ENCODE measurements at places on chromosomes 16 and 17. TPM values are rescaled to one million over a fixed set of nuclear protein-coding genes. Genes with fewer than 3 reads are reported as not detected.

- H3K27ac ChIP-seq: no peak overlapping the region
- no peaks in the 10 kb centered on the region for H3K27me3 ChIP-seq
- no peak overlapping the region for H3K4me3 ChIP-seq
- H3K36me3 ChIP-seq: no peaks in the 10 kb centered on the region
- DNase-seq: peak; percentile 51
Observed at GRCh38 chr17:56815711-56816110, 18.0 kb downstream of the C17orf67 start.

DNA sequence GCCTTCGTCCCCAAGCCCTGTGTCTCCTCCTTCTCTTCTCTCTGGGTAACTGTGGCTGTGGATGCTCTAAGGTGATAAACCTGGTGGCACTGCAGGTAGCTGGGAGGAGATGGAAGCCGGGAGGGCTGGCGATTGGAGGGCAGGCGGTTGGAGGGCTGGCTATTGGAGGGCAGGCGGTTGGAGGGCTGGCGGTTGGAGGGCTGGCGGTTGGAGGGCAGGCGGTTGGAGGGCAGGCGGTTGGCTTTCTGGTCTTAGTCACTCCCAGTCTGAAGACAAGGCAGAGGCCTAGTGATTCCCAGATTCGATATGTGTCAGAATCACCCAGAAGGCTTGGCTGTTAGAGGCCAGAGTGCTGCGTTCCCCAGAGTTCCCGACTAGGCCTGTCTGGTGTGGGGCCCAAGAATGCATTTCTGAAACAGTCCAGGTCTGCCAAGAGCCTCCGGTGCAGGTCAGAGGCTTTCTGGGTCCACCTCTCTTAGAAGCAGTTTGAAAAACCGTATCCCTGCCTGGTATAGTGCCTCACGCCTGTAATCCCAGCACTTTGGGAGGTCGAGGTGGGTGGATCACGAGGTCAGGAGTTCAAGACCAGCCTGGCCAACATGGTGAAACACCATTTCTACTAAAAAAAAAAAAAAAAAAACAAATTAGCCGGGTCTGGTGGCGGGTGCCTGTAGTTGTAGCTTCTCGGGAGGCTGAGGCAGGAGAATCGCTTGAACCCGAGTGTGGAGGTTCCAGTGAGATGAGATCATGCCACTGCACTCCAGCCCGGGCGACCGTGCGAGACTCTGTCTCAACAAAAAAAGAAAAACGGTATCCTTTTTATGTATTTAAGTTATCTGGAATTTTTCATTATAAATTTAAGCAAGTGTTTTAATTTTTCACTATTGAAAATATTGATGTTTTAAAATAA lies 59.7 kb downstream of the WDR45B start:
- no peaks in the 10 kb centered on the region for H3K27me3 ChIP-seq
- no peak overlapping the region for H3K27ac ChIP-seq
- peaks cover 13% of the 10 kb centered on the region for H3K36me3 ChIP-seq
- no peak overlapping the region for H3K4me3 ChIP-seq
- peaks cover 3% of the 10 kb centered on the region for H3K4me1 ChIP-seq

The DOC2A gene
- 0.58 TPM for total RNA-seq

GRCh38 chr17:48542698-48543106 lies 2.2 kb downstream of the HOXB2 start:
- peak overlapping the region; percentile 88 for H3K4me3 ChIP-seq
- peaks cover 37% of the 10 kb centered on the region for H3K4me1 ChIP-seq
- H3K27ac ChIP-seq: peak overlapping the region; percentile 80
- no peak for DNase-seq
- no peaks in the 10 kb centered on the region for H3K27me3 ChIP-seq
- H3K36me3 ChIP-seq: no peaks in the 10 kb centered on the region

GRCh38 chr16:84844049-84844350 lies 24.2 kb downstream of the CRISPLD2 start:
- no peaks in the 10 kb centered on the region for H3K36me3 ChIP-seq
- DNase-seq: no peak
- no peaks in the 10 kb centered on the region for H3K4me1 ChIP-seq

The CACNG1 gene
- total RNA-seq: not detected

GRCh38 chr16:87930456-87930855 lies 5.9 kb downstream of the CA5A start:
- DNase-seq: no peak
- H3K4me1 ChIP-seq: no peaks in the 10 kb centered on the region
- no peak overlapping the region for H3K4me3 ChIP-seq
- H3K27ac ChIP-seq: no peak overlapping the region

The RSPRY1 gene
- 55.1 TPM for total RNA-seq

DNA sequence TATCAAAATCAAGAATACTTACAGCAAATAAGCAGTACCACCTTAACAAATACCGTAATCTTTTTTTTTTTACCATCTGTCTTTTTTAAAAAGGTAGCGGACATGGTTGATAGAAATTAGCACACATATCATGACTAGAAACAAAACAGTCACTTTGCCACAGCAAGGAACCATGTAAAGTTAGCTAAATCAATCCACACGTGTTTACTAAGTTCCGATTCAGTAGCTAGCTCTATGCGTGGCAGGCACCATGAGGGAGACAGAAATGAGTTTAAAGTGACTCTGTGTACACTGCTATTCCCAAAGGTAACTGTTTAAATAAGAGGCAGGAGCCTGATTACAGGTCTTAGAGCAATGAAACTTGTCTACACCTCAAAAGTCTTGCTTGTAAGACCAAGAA lies 108.6 kb downstream of the XYLT1 start:
- no peaks in the 10 kb centered on the region for H3K27me3 ChIP-seq
- H3K4me3 ChIP-seq: no peak overlapping the region
- peaks cover 24% of the 10 kb centered on the region for H3K4me1 ChIP-seq
- no peak for DNase-seq
- H3K27ac ChIP-seq: no peak overlapping the region

- peaks cover 3% of the 10 kb centered on the region for H3K36me3 ChIP-seq
- H3K4me1 ChIP-seq: peaks cover 51% of the 10 kb centered on the region
- H3K27me3 ChIP-seq: no peaks in the 10 kb centered on the region
- no peak overlapping the region for H3K4me3 ChIP-seq
- no peak for DNase-seq
Observed at GRCh38 chr16:22073350-22073749, 19.0 kb upstream of the VWA3A start.

The ODAD4 gene
- 0.60 TPM for total RNA-seq

The ACAP1 gene
- not detected for total RNA-seq

DNA sequence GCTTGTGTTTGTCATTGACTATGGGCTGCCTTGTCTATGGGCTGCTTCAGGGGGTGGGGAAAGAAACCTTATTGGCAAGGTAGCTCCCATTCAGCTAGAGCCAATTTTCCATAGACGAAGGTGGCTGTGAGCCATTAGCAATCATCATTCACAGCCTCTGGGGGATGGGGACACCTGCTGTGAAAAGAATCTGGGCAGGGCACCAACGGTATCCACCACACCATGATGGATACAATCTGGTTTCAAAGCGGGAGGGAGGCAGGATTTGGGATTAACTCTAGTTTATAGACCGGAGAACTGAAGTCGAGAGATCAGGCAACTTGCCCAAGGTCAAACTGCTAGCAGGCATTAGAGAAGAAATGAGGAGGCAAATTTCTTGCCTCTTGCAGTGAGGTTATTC lies 182.3 kb downstream of the SHISA9 start:
- H3K4me1 ChIP-seq: no peaks in the 10 kb centered on the region
- H3K27me3 ChIP-seq: no peaks in the 10 kb centered on the region
- no peak overlapping the region for H3K4me3 ChIP-seq
- DNase-seq: no peak

GRCh38 chr16:57577691-57578224 lies 35.3 kb downstream of the ADGRG5 start:
- no peak overlapping the region for H3K27ac ChIP-seq
- H3K27me3 ChIP-seq: no peaks in the 10 kb centered on the region
- no peaks in the 10 kb centered on the region for H3K4me1 ChIP-seq
- no peaks in the 10 kb centered on the region for H3K36me3 ChIP-seq
- no peak overlapping the region for H3K4me3 ChIP-seq

The PRKCB gene
- not detected for total RNA-seq

- H3K27me3 ChIP-seq: no peaks in the 10 kb centered on the region
- H3K27ac ChIP-seq: peak overlapping the region; percentile 87
- no peak overlapping the region for H3K4me3 ChIP-seq
- H3K4me1 ChIP-seq: peaks cover 46% of the 10 kb centered on the region
- peak; percentile 76 for DNase-seq
Observed at GRCh38 chr16:81551151-81551808, 106.7 kb downstream of the CMIP start.

- H3K27me3 ChIP-seq: no peaks in the 10 kb centered on the region
- H3K4me3 ChIP-seq: no peak overlapping the region
- no peaks in the 10 kb centered on the region for H3K4me1 ChIP-seq
Observed at GRCh38 chr17:66789961-66790437, 44.9 kb upstream of the CACNG5 start.

The KRTAP4-4 gene
- not detected for total RNA-seq

DNA sequence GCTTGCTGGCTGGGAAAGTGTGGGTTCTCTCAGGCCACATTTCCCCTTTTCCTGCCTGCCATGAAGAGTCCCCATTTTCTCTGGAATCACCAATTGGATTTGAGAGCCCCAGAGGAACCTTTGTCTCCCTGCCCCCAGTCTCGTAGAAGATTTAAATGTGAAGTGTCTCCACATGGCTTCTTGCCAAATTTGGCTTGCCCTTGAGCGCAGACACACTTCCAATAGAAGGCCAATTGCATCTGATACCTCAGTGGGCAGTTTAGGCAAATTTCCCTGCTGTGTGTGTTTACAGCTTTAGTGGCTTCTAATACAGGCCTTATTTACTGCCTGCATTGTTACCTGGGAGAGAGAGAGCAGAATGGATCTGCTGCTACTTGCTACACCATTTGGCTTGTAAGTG lies 29.7 kb downstream of the CDK5R1 start:
- peaks cover 19% of the 10 kb centered on the region for H3K4me1 ChIP-seq
- H3K36me3 ChIP-seq: no peaks in the 10 kb centered on the region
- DNase-seq: no peak
- H3K4me3 ChIP-seq: no peak overlapping the region
- no peaks in the 10 kb centered on the region for H3K27me3 ChIP-seq

The DPEP2 gene
- 0.18 TPM for total RNA-seq

- H3K27me3 ChIP-seq: no peaks in the 10 kb centered on the region
- no peaks in the 10 kb centered on the region for H3K36me3 ChIP-seq
- H3K27ac ChIP-seq: no peak overlapping the region
- no peaks in the 10 kb centered on the region for H3K4me1 ChIP-seq
Observed at GRCh38 chr16:12611916-12612597, 191.6 kb downstream of the CPPED1 start.

DNA sequence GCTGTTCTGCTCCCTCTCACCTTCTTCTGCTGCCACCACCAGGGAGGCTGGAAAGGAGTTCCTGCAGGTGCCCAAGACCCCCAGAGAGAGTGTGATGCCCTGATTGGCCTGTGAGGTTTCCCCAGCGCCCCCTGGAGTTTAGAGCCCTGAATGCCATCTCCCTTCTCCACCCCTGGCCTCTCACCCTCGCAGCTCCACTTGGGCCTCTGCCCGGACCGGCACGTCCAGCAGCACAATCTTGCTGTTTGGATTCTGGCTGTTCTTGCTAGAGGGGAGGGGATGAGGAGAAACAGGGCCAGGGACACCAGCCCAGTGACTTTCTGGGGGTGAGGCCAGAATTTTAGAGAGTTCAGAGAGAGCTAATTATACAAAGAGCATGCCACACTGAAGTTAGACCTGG lies 12.5 kb upstream of the FAM171A2 start:
- no peaks in the 10 kb centered on the region for H3K36me3 ChIP-seq
- H3K27ac ChIP-seq: no peak overlapping the region
- H3K4me3 ChIP-seq: no peak overlapping the region
- no peaks in the 10 kb centered on the region for H3K27me3 ChIP-seq
- no peaks in the 10 kb centered on the region for H3K4me1 ChIP-seq
- peak; percentile 24 for DNase-seq

DNA sequence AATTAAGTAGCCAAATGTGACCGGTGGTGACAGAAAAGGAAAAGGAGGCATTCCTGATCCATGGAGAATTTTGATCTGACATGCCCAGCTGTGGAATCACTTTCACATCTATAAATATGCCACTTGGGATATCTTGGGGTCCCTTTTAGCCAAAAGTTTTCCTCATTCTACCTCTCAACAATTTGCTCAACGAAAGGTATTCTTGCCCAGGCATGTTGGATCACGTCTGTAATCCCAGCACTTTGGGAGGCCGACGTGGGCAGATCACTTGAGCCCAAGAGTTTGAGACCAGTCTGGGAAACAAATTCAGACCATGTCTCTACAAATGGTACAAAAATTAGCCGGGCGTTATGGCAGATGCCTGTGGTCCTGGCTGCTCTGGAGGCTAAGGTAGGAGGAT lies 24.3 kb downstream of the LITAF start:
- no peaks in the 10 kb centered on the region for H3K36me3 ChIP-seq
- peaks cover 11% of the 10 kb centered on the region for H3K4me1 ChIP-seq
- DNase-seq: no peak

The TRIM25 gene
- total RNA-seq: 98.4 TPM

The FOXO3B gene
- 7.2 TPM for total RNA-seq

GRCh38 chr16:69100071-69100691 lies 5.3 kb upstream of the HAS3 start:
- H3K27ac ChIP-seq: no peak overlapping the region
- no peaks in the 10 kb centered on the region for H3K36me3 ChIP-seq
- DNase-seq: no peak
- H3K27me3 ChIP-seq: no peaks in the 10 kb centered on the region
- no peak overlapping the region for H3K4me3 ChIP-seq

- H3K27me3 ChIP-seq: no peaks in the 10 kb centered on the region
- H3K4me3 ChIP-seq: no peak overlapping the region
- no peak for DNase-seq
- H3K4me1 ChIP-seq: no peaks in the 10 kb centered on the region
Observed at GRCh38 chr17:32722733-32723132, 154.2 kb downstream of the MYO1D start.

- H3K27ac ChIP-seq: no peak overlapping the region
- no peaks in the 10 kb centered on the region for H3K36me3 ChIP-seq
- no peaks in the 10 kb centered on the region for H3K27me3 ChIP-seq
- DNase-seq: no peak
- no peak overlapping the region for H3K4me3 ChIP-seq
Observed at GRCh38 chr17:18962494-18962815, 10.5 kb downstream of the SLC5A10 start.

The GIT1 gene
- 82.0 TPM for total RNA-seq

The MT1H gene
- not detected for total RNA-seq

DNA sequence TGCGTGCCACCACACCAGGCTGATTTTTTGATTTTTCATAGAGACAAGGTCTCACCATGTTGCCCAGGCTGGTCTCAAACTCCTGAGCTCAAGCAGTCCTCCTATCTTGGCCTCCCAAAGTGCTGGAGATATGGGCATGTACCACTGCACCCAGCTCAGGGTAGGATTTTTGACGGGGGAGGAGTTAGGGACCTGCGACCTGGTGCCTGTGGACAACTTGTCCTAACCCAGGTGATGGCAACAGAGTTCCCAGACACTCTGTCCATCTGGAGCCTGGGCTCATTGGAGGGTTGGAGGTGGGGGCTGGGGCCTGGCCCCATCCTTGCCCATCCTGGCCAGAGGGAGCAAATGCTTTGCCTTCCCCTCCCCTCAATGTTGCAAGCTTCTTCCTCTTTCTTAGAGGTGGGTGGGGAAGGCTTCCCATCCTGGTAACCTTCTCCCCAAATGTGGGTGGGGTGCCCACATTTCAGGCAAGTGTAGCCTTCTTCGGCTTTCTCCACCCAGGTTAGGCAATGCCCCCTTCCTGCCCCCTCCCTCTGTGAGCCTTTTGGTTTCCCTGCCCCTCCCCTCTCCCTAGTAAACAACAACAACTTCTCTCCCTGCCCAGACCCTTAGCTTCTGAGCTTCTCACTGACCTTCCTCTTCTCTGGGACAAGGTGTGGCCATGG lies 24.9 kb downstream of the RARA start:
- peaks cover 3% of the 10 kb centered on the region for H3K36me3 ChIP-seq
- no peak for DNase-seq
- H3K4me3 ChIP-seq: no peak overlapping the region
- H3K4me1 ChIP-seq: peaks cover 38% of the 10 kb centered on the region

The NATD1 gene
- total RNA-seq: 7.2 TPM

The GJD3 gene
- total RNA-seq: 0.39 TPM
